CD14-positive monocyte (primary cell): ENCODE measurements at places on chromosomes 2 and 18.

GRCh38 chr18:71808616-71809015, 735.5 kb downstream of the CBLN2 start:
- no peak for DNase-seq

GRCh38 chr2:215374002-215374401, 61.9 kb downstream of the FN1 start:
- DNase-seq: no peak

GRCh38 chr2:105570757-105571156, 171.9 kb upstream of the FHL2 start:
- DNase-seq: no peak

- DNase-seq: peak; percentile 12
Observed at GRCh38 chr2:100110614-100111000, 31.8 kb downstream of the AFF3 start.

GRCh38 chr18:45363196-45363595, 252.1 kb upstream of the SLC14A2 start:
- DNase-seq: no peak

- DNase-seq: no peak
Observed at GRCh38 chr2:226915846-226916360, 80.0 kb downstream of the RHBDD1 start.

GRCh38 chr2:210496512-210496911, 20.0 kb upstream of the LANCL1 start:
- no peak for DNase-seq

- DNase-seq: no peak
Observed at GRCh38 chr18:22469926-22470247, 52.2 kb upstream of the CTAGE1 start.

DNA sequence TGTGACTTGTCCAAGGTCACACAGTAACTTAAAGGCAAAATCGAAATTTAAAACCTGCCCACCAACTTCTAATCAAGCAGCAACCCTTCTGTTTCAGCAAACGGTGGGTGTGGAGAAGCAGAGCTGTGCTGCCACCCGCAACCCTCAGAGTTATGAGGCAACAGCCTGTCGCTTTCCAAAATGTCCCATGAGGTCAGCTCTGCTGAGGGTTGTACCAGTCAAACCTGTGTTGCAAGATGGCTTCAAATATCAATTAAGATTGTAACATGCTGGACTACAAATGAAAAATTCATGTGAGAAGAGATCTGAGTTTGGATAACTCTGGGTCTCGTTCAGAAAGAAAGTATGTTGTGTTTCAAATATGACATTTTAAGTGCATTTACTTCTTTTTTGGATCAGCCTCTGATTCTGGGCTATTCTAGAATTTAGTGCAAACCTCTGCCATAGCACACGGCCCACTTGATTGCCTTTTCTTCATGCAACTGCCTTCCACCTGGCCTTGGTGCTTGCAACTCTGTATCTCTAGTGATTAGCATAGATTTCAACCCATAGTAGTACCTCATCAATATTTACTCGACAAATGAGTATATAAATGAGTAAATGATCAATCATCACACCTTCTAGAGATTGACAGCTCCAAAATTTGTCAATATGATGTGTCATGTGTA, 69.3 kb downstream of the TIMM21 start:
- DNase-seq: no peak

GRCh38 chr2:159265171-159265576, 21.3 kb downstream of the WDSUB1 start:
- DNase-seq: no peak

- no peak for DNase-seq
Observed at GRCh38 chr2:11923935-11924334, 177.5 kb downstream of the LPIN1 start.

GRCh38 chr18:28086670-28087552, 90.0 kb downstream of the CDH2 start:
- DNase-seq: no peak

DNA sequence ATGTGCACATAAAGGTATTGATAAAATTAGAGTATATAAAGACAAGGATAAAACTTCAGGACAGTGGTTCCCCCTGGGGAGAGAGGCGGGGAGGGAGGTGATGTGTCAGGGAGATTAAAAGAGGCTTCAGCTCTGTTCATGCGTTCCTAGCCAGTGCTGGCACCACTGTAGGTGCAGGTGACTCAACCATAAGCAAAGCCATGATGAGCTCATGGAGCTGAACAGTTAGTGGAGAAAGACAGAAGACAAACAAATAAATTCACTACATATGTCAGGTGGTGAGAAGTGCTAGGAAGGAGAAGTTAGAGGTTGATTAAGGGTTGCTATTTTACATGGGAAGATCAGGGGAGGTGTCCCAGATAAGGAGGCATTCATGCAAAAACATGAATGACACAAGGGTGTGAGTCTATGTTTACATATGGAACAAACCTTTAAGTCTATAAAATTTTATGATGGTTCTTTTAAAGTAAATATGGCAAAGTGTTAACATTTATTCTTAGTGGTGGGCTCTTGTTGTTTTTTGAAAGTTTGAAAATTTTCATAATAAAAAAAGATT, 136.0 kb downstream of the ANKRD44 start:
- DNase-seq: no peak

DNA sequence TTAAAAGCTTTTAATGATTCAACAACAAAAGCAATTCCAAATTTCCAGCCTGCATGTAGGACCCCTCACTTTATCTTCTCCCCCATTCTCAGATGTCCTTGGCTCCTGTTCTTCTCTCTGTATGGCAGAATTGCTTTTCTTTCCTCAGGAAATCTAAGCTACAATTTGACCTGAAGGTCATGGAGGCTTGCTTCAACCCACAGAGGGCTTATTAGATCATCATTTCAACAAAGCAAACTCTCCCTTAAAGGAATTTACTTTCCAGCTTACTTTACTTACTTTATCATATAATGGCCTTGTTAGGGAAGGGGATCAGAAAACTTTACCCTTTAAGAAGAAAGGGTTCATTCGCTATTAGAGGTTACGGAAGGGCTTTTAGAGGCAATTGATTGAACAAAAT, 211.5 kb downstream of the RAD51AP2 start:
- no peak for DNase-seq

DNA sequence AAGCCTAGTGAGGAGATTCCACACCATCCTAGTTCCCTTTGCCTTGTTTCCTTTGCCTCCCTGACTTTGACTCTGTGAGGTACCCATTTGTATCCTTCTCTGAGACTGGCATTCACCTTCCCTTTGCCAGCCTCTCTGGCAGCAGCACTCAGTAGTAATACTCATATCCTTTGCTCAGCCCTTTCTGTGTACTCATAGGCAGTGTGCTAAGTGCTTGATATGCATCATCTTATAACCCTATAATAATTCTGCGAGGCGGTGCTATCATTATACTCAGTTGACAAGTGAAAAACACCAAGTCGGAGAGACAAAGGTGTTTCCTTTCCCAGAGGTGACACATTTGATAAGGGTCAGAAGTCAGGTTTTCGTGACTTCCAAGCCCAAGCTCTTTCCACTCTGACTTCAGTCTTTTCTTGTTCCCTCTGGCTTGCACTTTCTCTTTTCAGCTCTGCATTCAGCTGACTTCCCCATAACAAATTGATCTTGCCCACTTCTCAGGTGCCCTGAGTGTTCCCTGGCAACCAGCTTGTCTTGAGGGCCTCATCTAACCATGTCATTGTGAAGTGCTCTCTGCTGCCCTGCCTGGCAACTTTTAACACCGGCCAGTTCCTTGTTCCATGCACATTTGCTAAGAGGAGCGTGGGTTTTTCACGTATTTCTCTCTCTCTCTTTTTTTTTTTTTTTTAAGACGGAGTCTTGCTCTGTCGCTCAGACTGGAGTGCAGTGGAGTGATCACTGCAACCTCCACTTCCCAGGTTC, 94.5 kb upstream of the UPP2 start:
- DNase-seq: peak; percentile 12
